GOT3 (cell line): ENCODE measurements at places on chromosomes 2 and 18.
A peak's percentile ranks its signal among the peaks of the same experiment; 100 is the strongest.

DNA sequence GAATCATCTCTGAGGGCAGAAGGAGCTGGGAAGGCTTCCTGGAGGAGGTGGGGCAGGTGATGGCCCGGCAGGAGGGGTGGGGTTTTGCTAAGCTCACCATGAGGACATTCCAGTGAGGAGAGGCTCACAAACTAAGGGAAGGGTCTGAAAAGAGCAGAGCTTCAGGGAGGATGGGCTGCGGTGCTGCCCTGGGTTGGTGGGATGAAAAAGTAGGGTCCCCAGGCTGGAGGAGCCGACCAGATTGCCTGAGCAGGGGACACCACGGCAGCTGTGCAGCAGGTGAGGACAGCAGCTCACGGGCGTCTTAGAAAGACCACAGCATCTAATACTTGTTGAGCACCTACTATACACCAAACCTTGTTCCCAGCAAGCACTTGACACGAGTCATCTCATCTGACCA lies 82.2 kb downstream of the DYSF start:
- no peak for DNase-seq

DNA sequence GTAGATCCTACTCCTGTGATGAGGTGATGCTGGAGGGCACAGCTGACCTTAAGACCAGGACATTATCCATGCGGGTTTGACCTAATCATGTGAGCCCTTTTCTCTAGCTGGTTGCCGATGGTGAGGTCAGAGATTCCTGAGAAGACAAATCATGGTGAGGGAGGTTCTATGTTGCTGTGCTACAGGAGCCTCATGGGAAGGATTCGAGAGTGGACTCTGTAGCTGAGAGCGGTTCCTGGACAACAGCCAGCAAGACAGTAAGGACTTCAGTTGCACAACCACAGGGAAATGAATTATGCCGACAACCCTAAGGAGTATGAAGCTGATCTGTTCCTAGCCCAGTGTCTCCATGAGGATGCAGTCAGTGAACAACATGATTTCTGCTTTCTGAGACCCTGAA lies 80.4 kb downstream of the EPB41L3 start:
- DNase-seq: peak; percentile 2

- DNase-seq: no peak
Observed at GRCh38 chr2:8539743-8540551, 141.9 kb upstream of the ID2 start.

DNA sequence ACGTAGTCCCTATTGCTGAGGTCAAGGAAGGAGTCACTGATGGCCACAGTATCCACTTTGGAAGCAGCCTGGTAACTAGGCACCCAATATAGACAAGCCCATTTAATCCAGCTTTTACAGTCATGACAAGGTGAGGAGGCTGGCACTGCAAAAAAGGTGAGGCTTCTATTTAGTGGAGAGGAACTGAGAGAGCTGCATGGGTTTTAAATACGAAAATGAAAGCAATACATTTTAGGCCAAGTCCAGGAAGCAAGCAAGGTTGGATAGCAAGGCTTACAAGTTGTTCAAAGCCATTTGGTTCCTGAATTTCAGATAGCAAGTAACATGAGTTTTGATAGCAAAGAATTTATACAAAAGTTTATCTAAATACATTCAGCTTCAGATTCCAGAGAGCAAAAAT lies 80.4 kb downstream of the SGPP2 start:
- no peak for DNase-seq

- DNase-seq: no peak
Observed at GRCh38 chr2:160576054-160576499, 82.5 kb upstream of the RBMS1 start.

- DNase-seq: no peak
Observed at GRCh38 chr2:198664321-198664720, 793.4 kb downstream of the SATB2 start.

DNA sequence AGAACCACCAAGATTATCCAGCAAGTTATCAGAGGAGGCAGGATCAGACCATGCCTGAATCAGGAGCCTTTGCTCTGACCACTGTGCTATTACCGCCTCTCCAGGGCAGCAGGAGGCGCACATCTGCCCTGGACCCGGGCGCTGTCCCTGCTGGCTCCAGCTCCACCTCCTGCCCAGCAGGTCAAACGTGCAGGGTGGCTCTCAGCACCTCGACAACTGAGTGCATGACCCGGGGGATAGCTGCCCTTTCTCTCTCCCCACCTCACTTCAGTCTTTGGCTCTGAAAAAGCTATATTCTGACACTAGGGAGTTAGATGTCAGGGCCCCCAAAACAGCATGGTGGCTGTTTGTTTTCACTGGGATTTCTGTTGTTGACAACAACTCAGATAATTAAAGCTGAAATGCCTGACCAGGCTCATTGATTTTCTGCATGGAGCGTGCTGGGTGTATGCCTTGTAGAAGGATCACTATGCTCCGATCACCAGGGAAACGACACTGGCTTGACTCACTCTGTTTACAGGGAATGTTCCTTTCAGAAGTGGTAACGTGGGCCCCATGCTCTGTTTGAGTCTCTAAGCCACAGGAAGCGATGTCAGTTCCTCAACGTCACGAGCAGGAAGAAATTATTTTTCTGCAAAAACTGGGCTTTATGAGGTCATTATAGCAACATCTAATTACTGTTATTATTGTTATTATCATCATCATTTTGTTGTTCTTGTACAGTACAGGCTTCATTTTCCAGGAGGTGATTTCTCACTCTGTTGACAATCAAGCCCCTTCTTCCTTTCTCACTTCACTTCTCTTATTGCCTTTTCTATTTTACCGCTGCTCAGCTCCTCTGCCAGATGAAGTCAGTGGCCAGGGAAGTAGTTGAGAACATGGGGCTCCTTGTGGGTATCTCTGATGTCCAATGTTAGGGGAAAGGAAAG lies 125.6 kb downstream of the PLB1 start:
- DNase-seq: peak; percentile 20

DNA sequence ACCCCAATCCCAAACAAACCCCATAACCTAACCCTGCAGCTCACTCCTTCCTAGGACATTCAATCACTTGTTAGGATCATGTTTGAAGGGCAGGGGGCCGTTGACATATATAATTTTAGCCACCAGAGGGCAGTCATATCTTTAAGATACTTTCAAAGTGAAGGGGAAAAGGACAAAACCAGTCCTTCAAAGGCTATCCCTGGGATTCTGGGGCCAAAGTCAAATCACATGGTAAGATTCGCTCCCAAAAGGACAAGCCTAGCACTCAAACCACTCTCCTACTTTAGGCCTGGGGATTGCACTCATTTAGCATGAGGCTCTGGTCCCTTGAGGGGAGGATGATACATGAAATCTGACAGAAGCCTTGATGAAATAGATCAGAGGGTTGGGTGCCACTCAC lies 44.6 kb downstream of the HAUS1 start:
- no peak for DNase-seq

DNA sequence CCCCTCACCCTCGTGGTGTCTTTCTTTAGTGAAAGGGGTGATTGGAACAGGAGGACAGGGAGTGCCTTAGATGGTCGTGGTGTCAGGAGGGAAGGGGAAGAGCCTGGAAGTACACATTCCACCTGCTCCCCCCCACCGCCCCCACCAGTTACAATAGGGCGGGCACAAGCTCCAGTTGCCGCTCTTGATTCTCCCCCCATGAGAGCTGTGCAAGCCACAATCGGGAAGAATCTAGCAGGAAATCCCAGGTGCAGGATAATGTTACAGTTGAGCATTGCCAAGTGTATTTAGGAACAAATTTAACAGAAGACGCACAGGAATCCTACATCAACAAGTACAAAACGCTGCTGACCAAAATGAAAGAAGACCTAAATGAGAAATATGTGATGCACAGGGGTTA lies 73.6 kb downstream of the ASAP2 start:
- no peak for DNase-seq

- no peak for DNase-seq
Observed at GRCh38 chr2:173370198-173370597, 15.5 kb downstream of the CDCA7 start.

- no peak for DNase-seq
Observed at GRCh38 chr2:182186132-182186735, 200.6 kb downstream of the PPP1R1C start.

DNA sequence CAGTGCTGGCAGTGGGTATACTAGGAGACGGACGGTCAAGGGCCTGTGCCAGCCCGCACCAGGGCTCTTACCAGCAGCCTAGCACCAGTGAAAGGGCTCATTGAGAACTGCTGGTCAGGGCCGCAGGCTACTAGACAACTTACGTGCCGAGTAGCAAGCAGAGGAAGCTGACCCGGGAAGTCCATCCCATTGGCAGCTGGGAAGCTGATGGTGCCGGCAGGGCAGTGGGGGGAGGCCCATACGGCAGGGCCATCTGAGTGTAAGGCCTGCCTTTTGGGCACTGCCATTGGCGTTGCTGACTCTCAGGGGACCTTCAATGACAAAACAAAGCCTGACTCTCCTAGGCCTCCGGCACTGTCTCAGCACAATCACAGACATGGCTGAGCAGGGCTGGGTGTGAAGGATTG lies 20.6 kb downstream of the EFR3B start:
- no peak for DNase-seq

DNA sequence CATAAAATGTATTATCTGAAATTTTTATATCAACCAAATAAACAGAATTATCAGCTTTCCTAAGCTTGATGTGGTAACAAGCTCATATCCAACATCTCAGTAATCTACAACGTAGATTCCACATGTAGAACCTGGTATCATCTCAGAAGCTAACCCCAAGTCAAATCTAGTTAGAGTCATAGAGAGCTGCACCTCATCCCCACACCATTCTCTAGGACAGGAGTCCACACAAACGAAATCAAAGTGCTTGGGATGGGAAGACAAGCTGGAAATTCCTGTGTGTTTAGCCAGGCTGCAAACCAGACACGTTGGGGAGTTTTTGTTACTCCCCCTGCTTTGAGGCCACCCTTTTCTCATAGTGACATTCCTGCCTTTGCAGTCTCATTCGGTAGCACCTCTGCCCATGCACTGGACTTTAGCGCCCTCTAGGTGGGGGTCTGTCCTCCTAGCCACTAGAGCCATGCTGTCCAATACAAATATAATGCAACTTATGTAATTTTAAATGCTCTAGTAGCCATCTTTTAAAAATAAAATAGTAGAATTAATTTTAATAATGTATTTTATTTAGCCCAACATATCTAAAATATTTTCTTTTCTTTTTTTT lies 28.1 kb upstream of the SATB2 start:
- no peak for DNase-seq

- DNase-seq: no peak
Observed at GRCh38 chr2:181363164-181363563, 94.0 kb upstream of the ITGA4 start.

GRCh38 chr2:182020286-182021070 lies 34.8 kb downstream of the PPP1R1C start:
- DNase-seq: no peak

GRCh38 chr2:168448980-168449379 lies 7.1 kb upstream of the CERS6 start:
- no peak for DNase-seq

DNA sequence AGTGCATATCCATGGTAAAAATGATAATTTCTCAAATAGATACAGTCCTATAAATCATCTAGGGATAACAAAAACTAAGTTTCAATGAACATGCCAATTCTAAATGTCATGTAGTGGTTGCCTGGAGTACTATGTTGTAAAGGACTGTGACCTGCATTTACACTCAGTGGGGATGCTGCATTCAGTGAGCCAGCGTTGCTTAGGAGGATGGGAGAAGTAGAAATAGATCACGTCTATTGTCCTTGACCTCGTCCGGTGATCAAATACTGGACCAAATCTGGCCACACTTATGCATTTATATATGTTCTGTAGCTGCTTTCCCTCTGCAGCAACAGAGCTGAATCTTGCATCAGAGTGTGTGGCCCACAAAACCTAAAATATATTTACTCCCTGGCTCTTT lies 139.0 kb upstream of the ETAA1 start:
- DNase-seq: no peak

DNA sequence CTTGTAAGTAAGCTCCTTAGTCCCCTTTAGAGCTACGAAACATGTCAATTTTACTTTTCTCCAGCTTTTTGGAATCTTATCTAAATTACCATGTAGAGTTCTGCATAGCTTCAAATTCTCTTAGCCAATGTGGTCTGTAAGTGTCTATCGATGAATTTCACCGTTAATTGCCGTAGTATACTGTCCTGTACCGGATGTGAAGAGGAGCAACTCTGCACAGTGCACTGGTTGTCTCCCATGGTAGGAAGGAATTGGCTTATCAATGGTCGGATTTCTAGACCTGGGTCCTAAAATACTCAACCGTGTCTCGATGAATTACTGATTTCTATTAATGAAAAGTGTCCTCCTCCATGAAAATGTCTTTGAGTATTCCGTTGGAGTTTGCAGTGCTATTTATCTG lies 1.9 kb downstream of the NOP58 start:
- no peak for DNase-seq

GRCh38 chr2:20562540-20563225 lies 88.2 kb downstream of the HS1BP3 start:
- DNase-seq: no peak

DNA sequence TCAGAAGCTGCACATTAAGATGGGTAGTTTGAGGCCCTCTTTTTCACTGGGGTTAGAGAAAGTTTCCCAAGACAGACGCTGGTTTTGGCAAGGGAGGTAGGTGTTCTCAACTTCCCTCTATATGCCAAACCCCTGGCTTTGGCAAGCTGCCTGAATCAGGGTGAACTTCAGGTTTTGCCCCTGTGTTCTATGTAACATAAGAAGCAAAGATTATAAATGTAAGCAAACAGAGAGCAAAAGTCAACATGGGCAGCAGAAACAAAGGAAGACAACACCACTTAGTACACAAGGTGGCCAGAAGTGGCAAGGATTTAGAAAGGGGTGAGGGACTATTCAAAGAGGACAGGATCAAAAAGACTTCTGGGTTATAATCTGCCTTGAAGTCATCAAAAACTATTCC lies 70.5 kb upstream of the TFCP2L1 start:
- DNase-seq: no peak

DNA sequence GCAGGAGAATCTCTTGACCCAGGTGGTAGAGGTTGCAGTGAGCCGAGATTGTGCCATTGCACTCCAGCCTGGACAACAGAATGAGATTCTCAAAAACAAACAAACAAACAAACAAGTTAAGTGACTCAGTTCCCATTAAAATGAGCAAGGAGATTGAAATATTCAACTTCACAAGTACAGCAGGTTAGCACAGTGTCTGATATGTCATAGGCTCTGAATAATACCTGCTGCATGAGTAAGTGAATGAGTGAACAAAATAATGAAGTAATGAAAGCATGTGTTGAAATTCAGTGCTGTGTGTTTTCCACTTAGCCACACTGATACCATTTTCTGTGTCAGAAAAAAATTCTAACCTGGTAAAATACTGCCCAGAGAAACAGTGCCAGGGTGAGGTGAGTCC lies 41.9 kb upstream of the SETBP1 start:
- DNase-seq: no peak

GRCh38 chr2:68387408-68388350 lies 22.6 kb downstream of the PLEK start:
- DNase-seq: no peak

DNA sequence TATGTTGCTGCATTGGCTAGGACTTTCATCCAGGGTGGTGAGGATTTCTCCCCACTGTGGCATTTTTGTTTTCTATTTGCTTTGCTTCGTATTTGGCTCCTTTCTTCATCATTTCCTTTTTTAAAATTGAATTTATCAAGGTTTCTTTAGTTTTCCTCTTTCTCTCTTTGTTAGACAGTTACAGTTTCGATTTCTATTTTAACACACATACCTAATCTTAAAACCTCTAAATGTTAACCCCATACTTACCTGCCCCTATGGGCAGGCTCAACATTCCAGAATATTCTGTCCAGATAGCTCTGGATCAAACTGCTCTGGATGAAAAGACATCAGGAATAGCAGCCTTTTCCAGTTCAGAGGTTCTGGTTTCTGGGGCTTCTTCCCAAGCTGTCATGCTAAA lies 49.2 kb downstream of the DIPK1C start:
- DNase-seq: no peak
